ENCODE measurements at places on chromosomes 11 and 22. TPM values are rescaled to one million over a fixed set of nuclear protein-coding genes. Genes with fewer than 3 reads are reported as not detected.

The PLEKHA7 gene
- 29.6 TPM for polyA plus RNA-seq

The BRSK2 gene
- 0.75 TPM for polyA plus RNA-seq

The NCR3LG1 gene
- polyA plus RNA-seq, result 0.58 TPM

The OR52N4 gene
- polyA plus RNA-seq, result 0.19 TPM

The PANX2 gene
- 0.67 TPM for polyA plus RNA-seq

The RAG2 gene
- polyA plus RNA-seq, result 0.13 TPM

The OR4S2 gene
- polyA plus RNA-seq, result not detected

The DGAT2 gene
- polyA plus RNA-seq, result 2.0 TPM

The PDGFB gene
- 19.7 TPM for polyA plus RNA-seq

The BTG4 gene
- not detected for polyA plus RNA-seq

The OR8B8 gene
- polyA plus RNA-seq, result not detected

The MRGPRE gene
- polyA plus RNA-seq, result not detected

The KRTAP5-9 gene
- 0.26 TPM for polyA plus RNA-seq

The API5 gene
- 112 TPM for polyA plus RNA-seq

The KCNK4 gene
- polyA plus RNA-seq, result not detected

The HEPHL1 gene
- polyA plus RNA-seq, result 0.19 TPM

The BRMS1 gene
- polyA plus RNA-seq, result 25.1 TPM

All from right lung (tissue), 10 donors.